Stimulated activated naive CD4-positive, alpha-beta T cell treated with Interleukin-2 at 50 U/mL for 16 hours (primary cell): ENCODE measurements at places on chromosomes 7 and 10.

DNA sequence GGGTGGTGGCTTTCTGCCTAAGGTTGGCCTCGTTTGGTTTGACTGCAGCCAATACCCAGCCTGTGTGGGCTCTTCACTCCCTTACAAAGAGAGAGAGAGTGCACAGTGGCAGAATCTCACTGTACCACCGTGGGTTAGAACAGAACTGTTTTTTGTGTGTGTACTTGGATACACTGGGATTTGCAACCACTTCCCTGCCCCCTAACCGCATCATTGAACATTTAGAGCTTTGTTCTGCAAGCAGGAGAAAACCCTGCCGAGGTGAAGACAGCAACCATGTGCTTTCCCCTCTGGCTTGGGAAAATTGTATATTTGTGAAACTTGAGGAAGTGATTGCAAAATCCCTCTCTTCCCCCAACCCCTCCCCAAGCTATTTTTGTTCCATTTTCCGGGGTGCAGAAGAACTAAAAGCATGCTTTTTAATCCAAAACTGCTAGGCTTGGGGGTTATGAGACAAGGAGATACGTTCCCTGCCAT is 201.2 kb downstream of the TCF7L2 start:
- no peak for DNase-seq

GRCh38 chr10:91901784-91902677 is 7.3 kb downstream of the FGFBP3 start:
- peak; percentile 58 for DNase-seq

GRCh38 chr7:1709900-1710299 is 39.8 kb downstream of the ELFN1 start:
- no peak for DNase-seq

DNA sequence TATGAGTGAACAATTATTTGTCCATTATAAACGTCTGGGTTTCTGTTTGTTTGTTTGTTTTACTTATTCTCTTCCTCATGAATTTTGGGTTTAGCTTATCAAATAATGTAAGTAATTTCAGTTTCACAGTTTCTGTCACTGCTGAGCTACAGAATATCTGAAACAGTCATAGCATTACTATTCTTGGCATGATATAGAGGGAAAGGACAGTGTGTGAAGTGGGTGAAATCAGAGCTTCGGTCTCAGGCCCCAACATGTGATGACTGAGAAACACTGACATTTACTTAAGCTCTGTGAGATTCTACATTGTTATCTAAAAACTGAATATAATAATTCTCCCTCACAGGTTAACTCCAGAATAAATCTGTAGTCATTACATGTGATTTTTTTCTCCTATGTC is 8.8 kb upstream of the OR6V1 start:
- no peak for DNase-seq

GRCh38 chr10:124124769-124125161 is 31.4 kb upstream of the CHST15 start:
- no peak for DNase-seq
